ENCODE measurements at places on chromosomes 6 and 20.

- DNase-seq = no peak
Observed at GRCh38 chr6:125190667-125191066, 37.1 kb downstream of the TPD52L1 start.

DNA sequence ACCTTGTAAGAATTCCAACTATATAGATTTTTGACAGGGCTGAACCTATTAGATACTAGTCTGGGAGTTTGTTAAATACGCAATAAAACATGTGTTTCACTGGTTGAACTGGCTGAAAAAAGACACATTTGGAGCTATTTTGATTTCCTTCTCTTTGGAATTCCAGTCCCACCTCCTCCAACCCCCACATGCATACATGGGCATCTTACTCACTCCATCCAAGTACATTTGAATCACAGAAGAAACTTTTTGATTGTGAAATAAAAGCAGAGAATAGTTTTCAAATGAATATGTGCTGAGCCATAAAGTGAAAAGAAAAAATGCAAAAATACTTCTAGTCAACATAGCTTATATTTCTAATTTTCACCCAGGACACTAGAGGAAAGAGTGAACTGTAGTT is 33.9 kb upstream of the STXBP5 start:
- no peak for DNase-seq

- DNase-seq = no peak
Observed at GRCh38 chr6:157406661-157407060, 25.7 kb downstream of the ZDHHC14 start.

DNA sequence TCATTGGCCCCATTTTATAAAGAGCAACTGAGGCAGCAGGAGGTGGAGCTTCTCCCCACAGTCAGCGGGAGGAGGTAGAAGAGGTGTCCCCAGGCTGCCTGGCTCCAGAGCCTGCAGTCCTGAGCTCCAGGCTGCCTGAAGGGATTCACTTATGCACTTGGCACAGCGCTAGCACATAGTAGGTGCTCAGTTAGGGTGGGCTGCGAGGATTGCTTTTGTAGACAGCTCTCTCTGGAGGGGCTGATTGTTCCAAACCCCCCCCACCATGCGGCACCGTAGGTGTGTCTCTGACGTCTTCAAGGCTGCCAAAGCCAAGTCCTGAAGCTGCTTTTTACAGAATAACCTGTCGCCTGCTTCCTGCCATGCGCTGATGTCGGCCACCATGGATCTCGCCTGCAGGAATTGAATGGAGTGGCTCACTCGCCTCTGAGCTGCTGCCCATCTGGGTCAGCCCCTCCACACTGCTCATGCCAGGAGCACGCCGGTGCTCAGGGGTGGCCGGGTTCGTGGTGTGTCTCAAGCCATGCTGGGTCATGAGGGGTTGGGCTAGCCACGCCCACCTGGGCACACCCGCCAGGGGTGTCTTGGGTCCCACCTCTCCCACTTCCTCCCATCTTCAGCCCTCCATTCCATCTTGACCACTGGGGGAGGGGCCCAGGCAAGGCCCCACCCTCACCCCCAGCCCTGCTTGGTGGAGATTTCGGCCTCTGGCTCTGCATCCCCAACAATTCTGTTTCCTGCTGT is 59.8 kb downstream of the BCAS4 start:
- no peak for DNase-seq

- DNase-seq = no peak
Observed at GRCh38 chr6:105192707-105193465, 13.1 kb upstream of the POPDC3 start.

GRCh38 chr20:3326779-3327521 is 80.5 kb downstream of the DNAAF9 start:
- no peak for DNase-seq

DNA sequence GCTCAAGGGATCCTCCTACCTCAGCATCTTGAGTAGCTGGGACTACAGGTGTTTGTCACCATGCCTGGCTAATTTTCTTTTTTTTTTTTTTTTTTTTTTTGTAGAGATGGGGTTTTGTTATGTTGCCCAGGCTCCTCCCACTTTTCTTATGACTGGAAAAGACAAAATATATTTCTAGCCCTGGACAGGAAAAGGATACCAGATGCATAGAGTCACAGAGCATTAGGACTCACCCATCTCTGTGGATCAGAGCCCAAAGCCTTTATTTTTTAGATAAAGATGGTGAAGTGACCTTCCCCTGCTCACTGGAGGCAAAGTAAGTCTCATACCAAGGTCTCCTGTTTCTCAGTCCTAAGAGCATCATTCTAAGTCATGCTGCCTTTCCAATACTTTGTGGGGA is 3.4 kb downstream of the TRIM10 start:
- no peak for DNase-seq

GRCh38 chr6:158737082-158737709 is 82.0 kb downstream of the EZR start:
- DNase-seq = no peak

DNA sequence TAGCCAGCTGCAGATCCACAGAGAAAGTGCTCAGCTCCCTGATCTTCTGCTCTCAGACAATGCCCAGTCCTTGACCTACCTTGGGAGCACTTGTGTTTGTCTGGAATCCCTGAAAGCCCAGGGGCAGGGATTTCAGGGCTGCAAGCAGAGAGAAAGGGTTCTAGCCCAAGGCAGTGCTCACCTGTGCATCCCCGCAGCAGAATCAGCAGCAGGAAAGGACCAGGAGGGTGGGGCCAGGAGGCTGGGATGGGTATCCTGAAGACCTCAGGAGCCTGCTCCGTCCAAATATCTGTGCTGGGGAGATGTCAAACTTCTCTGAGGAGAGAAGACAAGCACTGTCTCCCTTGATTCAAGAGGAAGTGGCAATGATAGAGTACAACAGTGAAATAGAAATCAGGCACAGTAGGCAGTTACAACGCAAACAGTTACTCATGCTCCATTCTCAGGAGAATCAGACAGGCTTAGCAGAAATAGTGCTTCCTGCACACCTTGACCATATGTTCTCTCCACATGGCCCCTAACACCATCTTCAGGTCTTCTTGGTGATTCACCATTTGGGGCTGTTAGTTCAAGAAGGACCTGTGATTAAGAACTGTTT is 28.7 kb upstream of the SIRPG start:
- DNase-seq = no peak

- no peak for DNase-seq
Observed at GRCh38 chr20:4457566-4458543, 263.9 kb upstream of the PRND start.

- DNase-seq = no peak
Observed at GRCh38 chr6:165571721-165572132, 91.3 kb downstream of the PDE10A start.

DNA sequence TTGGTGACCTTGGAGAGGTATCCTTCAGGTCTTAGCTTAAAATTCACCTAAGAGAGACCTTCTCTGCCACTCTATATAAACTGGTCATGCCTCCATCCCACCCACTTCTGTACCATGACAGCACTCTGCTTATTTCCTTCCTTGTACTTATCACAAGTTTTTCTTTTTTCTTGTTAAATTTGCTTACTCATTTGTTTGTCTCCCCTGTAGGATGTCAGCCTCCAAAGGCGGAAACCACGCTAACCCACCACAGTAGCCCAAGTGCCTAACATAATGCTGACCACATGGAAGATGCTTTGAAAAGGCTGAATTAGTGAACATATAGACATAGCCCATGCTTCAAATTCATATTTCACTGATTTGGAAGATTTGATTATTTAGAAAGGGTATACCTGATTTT is 5.4 kb downstream of the BMP6 start:
- DNase-seq = no peak

DNA sequence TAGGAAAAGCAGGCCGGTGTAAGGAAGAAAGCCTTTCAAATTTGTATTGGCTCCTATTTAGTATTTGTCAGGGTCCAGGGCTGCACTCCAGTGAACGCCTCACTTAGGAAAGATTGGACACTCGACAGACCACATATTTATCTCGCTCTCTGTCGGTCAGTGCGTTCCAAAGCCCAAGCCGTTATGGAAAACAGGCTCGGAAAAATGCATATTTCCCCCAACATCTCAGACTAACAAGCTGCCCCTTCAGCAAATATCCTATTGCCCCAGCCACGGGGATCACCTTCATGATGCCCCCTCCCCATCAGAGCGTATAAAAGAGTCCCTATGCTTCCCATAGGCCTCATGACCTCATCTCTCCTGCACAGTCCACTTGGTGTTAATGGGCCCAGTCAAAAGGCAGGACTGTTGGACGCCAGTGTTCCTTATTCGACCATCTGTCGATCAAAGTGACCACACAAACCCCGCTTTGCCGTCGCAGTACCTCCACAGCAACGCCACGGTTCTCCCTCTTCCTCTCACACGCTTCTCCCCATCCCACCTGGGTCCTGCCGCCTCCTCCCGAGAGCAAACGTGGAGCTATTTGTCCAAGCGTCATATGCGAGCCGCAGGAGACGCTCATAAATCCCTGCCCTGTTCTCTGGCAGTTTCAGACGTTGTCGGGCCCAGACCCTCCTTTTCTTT is 63.3 kb downstream of the NPEPL1 start:
- no peak for DNase-seq

DNA sequence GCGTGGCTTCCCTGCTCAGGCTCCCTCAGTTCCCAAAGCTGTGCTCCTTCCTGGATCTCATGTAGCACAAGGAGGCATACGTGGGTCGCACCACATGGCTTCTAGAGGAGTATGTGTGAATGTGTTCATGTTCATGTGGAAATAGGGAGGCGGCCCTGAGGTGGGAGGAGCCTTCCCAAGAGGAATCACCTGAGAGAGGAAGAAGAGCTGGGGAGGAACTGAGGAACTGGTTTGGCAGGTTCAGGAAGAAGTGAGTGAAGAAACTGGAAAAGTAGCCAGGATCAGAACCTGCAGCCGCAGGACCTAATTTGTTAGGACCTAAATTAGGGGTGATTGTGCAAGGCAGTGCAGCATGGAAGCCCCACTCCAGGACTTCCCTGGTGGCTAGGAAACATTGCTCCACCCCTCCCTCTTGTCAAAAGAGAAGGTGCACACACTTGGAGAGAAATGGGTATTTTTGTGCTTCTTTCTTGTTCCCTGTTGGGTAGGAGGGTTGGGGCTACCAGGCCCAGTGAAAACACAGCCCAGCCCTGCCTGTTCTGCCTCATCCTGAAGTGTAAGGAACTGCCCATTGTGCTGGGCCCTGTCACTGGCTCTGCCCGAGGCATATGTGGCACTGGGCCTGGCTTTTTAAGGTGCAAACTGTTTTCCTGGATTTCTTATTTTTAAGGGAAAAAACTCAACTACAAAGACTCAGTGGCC is 20.7 kb downstream of the SYNJ2 start:
- no peak for DNase-seq

DNA sequence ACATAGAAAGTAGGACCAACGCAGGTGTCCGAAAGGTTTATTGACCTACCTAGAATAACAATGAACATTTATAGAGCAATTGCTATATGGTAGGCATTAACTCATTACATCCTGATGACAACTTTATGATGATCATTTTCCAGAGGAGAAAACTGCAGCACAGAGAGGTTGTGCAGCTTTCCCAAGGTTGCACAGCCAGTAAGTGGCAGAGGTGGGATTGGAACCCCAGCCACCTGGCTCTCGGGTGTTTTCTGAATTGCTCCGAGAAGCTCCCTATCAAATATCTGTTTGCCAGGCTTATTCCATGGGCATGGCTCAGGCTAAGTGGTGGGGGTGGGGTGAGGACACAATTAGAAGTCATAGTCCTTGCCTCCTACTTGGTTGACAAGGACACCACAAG is 24.1 kb upstream of the NFATC2 start:
- no peak for DNase-seq

DNA sequence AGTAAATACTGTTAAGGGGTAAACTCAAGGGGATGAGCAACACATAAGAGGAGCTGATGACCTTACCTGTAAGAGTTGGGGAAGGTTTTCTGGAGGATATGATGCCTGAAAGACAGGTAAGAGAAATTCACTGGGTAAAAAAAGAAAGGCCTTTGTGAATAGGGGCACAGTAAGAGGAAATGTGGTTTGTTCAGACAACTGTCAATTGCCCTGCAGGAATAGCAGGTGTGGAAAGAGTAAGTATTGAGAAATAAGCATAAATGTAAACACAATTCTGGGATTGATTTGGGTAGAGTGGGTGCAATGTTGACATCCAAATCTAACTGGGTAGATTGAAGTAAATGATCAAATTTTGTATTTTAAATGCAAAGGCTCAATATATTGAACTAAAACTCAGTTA is 670.0 kb downstream of the DHX35 start:
- no peak for DNase-seq

- no peak for DNase-seq
Observed at GRCh38 chr20:61291166-61291829, 39.2 kb downstream of the CDH4 start.

GRCh38 chr20:33568868-33569801 is 79.2 kb downstream of the CBFA2T2 start:
- no peak for DNase-seq

DNA sequence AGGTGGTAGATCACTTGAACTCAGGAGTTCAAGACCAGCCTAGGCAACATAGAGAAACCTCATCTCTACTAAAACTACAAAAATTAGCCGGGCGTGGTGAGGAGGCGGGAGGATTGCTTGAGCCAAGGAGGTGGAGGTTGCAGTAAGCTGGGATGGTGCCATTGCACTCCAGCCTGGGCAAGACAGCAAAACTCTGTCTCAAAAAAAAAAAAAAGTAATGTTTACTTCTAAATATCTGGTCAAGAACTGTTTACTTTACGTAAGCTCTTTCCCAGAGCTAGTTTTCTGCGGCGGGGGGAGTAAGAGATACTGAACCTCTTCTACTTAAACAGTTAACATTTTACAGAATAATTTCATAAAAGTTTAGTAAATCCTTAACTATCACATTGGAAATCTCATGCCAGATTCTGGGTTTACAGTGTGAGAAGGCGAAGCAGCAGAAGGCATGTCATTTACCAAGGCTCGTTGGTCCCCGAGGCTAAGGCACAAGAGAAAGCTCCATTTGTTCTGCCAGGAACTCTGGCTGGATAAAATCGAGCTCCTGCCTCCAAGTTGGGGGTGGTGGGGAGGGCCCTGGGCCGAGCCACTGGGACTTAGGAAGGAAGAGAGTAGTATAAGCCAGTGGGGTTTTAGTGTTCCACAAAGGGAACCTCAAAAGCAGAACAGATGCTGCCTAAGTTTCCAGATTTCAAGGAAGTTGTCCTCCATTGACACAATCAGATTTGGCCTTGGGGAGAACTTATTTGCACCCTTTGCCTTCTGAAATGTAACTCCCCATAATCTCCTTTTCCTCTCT is 41.7 kb downstream of the ARFGEF2 start:
- DNase-seq = no peak

DNA sequence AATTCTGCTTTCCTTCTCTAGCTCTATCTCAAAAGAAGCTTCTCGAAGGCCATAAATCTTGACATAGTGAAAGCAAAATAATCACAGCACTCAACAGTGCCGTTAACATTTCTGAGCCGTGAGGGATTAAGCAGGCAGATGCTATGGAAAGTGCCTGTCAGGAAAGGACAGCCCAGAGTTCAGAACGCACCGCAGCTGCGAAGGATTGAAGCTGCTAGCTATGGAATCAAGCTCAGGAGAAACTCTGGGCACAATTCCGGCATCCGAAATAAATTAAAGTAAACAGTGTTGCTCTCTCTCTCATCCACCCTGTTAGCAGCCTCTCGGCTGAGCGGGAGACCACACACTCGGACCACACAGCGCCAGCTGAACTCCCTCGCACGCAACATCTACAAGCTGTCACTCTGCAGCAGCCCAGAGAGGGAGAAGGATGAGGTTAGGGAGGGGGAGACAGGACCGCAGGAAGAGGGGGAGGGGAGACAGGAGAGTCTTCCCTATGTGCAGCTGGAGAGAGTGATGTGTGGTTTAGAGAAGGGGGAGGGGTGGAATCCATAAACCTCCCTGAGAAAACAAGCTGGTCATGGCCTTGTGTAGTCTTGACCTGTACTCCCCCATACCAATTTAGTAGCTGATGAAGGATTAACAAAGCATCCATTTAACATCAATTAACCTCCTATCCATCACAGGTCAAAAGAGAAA is 9.0 kb downstream of the EXOC2 start:
- no peak for DNase-seq

- DNase-seq = no peak
Observed at GRCh38 chr6:12137480-12137879, 125.4 kb downstream of the HIVEP1 start.
